NCI-H2171 (cell line): ENCODE measurements at places on chromosomes 3 and 15.

GRCh38 chr3:111594205-111594604, 941 bp downstream of the ZBED2 start:
- no peak for DNase-seq

DNA sequence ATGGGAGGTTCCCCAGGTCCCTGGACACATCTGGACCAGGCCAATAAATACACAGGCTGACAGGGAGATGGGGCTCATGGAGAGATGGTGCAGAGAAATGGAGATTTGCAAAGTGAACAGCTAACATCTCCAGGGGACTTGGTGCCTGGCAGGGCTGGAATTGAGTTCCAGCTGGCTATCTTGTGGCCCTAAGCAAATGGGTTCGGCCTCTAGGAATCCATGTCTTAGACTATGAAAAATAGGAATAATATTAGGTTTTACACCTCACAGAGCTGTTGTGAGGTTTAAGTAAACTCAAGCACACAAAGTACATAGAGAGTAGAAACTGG, 82.9 kb upstream of the SPATA12 start:
- no peak for DNase-seq

- no peak for DNase-seq
These were observed 45.9 kb upstream of the SLC22A13 start for GRCh38 chr3:38219609-38220197.

GRCh38 chr3:161354554-161354953, 16.8 kb downstream of the SPTSSB start:
- no peak for DNase-seq

DNA sequence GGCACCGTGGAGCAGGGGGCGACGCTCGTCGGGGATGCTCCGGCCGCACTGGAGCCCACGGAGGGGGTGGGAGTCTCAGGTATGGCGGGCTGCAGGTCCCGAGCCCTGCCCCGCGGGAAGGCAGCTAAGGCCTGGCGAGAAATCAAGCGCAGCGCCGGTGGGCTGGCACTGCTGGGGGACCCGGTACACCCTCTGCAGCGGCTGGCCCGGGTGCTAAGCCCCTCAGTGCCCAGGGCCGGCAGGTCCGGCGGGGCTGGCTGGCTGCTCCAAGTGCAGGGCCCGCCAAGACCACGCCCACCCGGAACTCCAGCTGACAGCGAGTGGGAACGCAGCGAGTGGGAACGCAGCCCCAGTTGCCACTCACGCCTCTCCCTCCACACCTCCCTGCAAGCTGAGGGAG, 676.4 kb downstream of the SI start:
- DNase-seq, result no peak

DNA sequence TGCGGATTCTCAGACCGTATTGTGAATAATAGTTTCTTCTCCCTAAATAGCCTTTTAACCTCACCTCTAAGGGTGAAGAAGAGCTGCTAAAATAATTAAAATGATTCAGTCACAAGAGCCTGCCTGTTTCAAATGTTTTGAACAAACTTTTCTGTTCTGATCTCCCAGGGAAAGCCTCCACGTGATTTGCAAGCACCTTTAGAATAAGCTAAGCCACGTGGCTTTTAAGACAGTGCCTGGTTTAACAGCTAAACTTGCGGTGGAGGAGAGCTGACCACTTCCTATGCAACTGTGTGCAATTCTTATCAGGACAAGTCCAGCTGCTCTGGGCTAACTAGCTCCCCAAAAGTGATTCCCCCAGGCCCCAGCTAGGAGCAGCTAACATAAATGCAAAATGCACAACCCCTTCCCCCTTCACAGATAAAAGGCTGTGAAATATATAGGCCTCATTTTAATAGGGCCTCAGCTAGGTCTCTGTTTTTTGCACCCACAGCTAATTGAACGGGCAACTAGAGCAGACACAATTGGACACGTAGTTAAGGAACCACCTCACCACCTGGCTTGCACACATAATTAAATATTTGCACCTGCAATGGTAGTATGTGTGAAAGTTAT, 401.2 kb upstream of the NR2F2 start:
- DNase-seq, result no peak

GRCh38 chr3:78633626-78634025, 1134.2 kb downstream of the ROBO1 start:
- DNase-seq, result no peak

DNA sequence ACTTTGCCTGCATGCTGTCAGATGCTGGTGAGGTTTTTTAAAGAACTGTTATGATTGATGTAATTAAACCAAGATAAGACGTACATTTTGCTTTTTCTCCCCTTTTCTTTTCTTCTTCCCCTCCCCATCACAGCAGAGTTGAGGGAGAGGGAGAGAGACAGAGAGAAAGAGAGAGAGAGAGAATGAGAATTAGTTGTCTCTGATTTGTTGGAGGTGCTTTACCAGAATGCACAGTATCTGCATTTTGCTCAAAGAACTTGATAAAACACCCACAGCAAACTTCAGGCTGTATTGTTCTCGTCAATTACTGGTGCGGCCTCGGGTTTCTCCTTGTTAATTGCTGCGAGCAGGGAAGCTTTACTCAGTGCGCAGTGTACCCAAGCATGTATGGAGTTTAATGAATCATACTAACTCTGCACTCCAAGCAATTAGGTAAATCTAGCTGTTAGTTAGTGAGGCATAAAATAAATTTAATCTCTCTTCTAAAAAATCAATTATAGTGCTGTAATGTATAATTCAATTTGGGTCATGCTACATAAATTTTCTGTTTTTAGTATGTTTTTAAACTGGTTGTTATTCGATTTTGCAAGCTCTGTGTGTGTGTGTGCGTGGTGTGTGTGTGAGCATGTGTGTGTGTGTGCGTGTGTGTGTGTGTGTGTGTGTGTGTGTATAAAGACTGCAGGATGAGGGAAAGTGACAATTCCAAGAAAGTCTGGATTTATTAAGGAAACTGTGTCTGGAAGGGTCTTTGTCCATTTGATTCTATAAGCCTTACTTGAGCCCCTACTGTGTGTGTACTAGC, 273.4 kb downstream of the TLE3 start:
- no peak for DNase-seq

DNA sequence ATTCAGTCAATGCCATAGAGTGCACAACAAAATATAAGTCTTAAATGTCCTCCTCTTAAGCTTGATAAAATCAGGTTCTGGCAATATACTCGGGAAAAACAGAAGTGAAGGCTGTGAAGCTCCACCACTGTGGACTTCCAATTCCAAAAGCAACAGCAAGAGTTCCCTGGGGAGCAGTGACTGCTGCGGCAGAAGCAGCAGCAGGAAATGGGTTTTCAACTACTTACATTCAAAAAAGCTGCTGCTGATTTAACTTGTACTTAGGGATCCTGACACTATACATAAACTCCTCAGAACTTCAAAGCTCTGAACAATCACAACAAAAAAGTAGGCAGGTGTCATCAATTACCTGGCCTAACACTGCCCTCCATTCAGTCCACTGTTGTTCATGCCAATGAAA, 4.7 kb downstream of the CEP152 start:
- DNase-seq, result peak; percentile 4

DNA sequence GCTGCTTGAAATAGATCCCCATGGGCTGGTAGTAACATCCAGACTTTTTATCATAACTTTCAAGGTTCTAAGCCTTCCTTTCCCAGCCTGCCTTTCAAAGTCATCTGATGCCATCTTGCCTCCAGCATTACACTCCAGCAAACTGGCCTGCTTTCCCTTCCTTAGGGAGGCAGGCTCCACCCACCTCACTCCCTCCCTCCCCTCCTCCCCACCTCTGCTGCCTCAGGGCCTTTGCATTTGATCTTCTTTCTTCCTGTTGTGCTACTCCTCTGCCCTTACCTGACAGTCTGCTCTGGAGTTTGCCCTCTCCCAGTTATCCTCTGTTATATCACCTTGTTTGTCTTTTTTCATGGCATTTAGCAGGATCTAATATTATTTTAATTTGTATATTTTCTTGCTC, 319.5 kb downstream of the KCNH8 start:
- DNase-seq, result no peak

- DNase-seq, result no peak
These were observed 90.9 kb downstream of the SAMMSON start for GRCh38 chr3:70090322-70090913.

GRCh38 chr3:77933926-77934325, 894.0 kb downstream of the ROBO2 start:
- no peak for DNase-seq

DNA sequence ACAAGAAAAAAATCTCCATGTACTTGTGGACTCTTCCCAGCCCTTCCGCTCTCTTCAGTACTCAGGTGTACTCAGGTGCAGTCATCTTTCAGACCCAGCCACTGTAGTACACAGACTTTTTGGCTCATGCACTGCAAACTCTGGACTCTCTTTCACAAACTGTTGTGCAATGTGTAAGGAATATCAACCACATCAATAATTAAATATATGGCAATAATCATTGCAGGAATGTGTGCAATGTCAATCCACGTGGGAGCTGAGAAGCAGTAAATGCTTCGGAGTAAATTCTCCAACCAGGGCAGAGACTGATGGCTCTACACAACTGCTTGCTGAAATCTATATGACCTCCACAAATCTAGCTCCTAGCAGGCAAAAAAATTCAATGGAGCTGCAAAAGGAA, 287.3 kb upstream of the COL8A1 start:
- DNase-seq, result no peak

- no peak for DNase-seq
These were observed 104.1 kb downstream of the STT3B start for GRCh38 chr3:31636694-31637442.

- DNase-seq, result no peak
These were observed 67.6 kb downstream of the ABTB1 start for GRCh38 chr3:127740136-127740915.

- no peak for DNase-seq
These were observed 6.2 kb upstream of the H1-8 start for GRCh38 chr3:129536804-129537203.

- DNase-seq, result no peak
These were observed 34.1 kb upstream of the ATG7 start for GRCh38 chr3:11238060-11238459.

- DNase-seq, result no peak
These were observed 100.7 kb upstream of the PTPRG start for GRCh38 chr3:61460636-61461035.

GRCh38 chr3:45064512-45065372, 38.6 kb downstream of the CLEC3B start:
- no peak for DNase-seq

DNA sequence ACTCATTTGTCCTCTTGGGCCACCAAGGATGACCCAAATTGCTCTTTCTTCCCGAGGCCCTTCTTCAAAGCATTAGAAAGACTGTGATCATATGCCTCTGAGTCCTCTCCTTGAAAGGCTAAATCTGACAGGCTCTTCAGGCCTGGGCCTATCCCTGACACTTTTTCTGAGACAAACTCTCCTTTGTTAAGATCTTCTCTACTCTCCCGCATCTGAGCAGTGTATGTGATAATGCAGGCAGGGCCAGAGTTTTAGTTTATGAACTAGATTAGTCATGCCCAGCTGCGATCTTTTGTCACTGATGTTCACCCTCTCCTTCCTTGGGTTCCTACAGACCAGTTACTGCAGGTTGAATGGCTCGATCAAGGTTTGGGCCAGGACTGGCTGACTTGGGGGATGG, 39.2 kb downstream of the MASP1 start:
- DNase-seq, result no peak

DNA sequence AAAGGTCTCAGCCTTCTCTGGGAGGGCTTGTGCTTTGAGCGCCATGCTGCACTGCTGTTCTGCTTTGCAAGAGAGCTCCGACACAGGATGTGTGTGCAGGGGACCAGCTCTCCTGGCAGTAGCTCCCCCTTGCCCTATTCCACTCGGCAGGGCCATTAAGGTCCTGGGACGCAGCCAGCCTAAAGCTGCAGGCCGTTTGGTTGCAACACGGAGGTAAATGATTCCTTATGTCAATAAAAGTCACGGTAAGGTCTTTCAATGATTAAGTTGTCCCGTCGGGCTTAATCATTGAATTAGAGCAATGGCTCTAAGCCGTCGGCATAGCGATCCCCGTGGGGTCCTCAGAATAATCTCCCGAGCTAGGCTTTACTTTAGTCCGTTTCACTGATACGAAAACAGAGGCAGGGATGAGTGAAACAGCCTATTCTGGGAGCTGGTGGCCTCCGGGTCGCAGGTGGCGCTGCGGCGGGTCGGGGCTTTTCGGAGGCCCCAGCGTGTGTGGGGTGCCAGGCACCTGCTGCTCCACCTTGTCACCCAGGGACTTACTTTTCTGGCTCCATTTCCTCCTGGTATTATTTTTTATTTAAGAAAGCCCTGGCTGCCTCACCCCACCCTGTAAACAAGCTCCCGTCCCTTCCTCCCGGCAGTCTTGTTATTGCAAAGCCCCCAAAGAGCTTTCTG, 525.2 kb downstream of the OCA2 start:
- no peak for DNase-seq

DNA sequence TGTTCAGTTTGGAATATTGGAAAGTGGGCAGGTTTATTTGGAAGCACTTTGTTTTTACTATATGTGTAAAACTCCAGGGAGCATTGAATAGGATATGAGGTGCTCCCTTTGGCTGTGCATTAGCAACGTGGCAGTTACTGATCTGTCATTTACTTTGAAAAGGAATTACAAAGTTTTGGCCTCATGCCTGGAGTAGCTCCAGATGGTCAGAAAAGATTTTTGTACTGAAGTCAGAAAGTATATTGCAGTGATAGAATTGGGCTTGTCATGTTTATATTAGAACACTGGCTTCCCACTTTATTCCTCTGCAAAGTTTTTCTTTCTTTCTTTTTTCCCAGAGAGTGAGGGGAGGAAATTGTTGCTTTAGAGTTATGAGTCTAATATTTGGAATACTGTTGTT, 26.1 kb downstream of the FNDC3B start:
- DNase-seq, result peak; percentile 29

- DNase-seq, result no peak
These were observed 16.6 kb downstream of the CCDC33 start for GRCh38 chr15:74252721-74253120.

GRCh38 chr15:66617137-66618090, 51.6 kb upstream of the LCTL start:
- DNase-seq, result no peak

- no peak for DNase-seq
These were observed 24.0 kb downstream of the EFCC1 start for GRCh38 chr3:129025108-129025507.

DNA sequence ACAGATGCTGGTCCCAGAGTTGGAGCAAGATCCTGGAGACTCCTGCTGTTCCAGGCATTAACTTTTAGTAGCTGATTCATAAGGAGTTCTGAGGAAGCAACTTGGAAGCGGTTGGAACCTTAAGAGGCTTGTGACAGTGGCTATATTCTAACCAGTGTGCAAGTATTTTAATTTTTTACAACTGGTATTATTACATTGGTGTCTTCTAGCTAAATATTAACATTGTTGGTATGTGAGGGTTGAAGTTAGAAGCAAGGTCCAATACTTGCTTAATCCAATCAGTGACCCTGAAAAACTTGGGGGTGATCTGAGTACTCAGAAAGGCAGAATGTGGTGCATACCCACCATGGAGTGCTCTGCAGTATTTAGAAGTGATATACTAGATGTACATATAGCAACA, 1.5 kb upstream of the OR4F15 start:
- no peak for DNase-seq

- DNase-seq, result no peak
These were observed 37.3 kb downstream of the SLCO2A1 start for GRCh38 chr3:133992381-133992780.

- no peak for DNase-seq
These were observed 21.4 kb downstream of the ARL8B start for GRCh38 chr3:5143464-5143863.

GRCh38 chr3:155252535-155252934, 40.9 kb downstream of the STRIT1 start:
- no peak for DNase-seq

GRCh38 chr3:180594631-180595558, 7.1 kb upstream of the TTC14 start:
- DNase-seq, result peak; percentile 48
